ENCODE measurements at places on chromosomes 6 and 20.

GRCh38 chr6:109701774-109702173 is 10.7 kb downstream of the FIG4 start:
- no peak for DNase-seq

- DNase-seq: no peak
Observed at GRCh38 chr6:170128811-170129681, 161.8 kb downstream of the DLL1 start.

GRCh38 chr20:2688041-2688591 is 4.5 kb upstream of the EBF4 start:
- no peak for DNase-seq

GRCh38 chr6:50850223-50851048 is 31.8 kb downstream of the TFAP2B start:
- DNase-seq: peak; percentile 44

DNA sequence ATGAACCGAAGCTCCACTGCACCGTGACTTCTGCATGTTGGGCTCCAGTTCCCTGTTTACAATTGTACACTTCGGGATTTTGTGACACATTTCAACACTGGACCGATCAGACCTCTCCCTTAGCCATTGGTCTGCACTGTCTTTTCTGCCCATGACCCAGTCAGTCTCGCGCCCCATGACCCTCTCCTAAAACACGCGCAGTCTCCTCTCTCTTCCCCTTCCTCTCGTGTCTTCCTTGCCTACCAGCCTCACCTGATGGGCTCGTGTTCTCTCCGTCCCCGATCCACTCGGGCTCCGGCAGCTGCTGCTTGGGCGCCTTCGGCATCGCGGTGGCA is 535 bp upstream of the ABCF1 start:
- DNase-seq: no peak

GRCh38 chr6:160428818-160429619 is 80.8 kb downstream of the SLC22A3 start:
- no peak for DNase-seq

DNA sequence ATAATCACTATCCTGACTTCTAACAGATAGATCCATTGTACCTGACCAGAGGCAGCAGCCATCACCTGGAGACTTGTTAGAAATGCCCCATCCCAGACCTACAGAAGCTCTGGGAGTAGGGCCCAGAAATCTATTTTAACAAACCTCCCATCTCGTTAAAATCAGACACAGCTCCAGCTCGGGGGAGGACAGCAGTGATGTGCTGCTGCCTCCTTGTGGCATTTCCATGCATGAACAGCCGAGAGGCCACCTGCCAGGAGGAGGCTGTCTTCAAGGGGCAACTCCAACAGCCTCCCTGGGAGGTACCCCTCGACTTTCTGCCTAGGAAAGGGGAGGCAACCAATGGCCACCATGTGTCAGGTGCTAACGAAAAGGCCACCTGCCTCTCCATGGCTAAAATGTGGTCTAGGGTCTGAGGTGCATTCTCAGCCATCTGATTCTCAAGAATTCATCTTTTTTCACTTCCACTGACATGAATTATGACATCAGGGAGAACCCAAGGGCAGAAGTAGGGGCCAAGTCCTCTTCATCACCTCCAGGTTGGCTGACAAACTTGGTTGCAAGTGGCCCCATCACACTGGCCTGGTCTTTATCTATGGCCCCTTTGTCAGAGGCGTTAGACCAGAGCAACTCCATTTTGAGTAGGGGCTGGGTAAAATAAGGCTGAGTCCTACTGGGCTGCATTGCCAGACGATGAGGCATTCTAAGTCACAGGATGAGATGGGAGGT is 12.2 kb upstream of the KCNK15 start:
- DNase-seq: peak; percentile 58

DNA sequence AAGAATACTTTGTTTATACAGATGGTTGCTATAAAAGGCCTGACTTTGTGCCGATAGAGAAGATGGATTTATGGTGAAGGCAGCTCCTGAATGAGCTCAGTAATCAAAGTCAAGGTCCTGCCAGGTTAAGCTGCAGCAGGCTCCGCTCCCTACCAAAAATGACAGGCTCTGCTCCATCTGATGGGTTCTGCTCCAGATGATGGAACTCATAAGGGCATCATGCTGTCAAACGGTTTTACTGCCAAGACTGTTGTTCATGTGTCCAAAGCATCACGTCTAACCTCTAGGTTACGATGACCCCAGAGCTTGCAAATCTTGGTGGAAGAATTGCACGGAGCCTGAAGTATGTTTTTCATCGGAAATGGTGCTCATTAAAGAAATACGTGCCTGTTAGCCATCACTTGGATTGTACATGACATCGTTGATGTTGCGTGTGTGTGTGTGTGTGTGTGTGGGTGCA is 19.2 kb upstream of the PTGIS start:
- DNase-seq: no peak

GRCh38 chr6:121630716-121631115 is 195.3 kb downstream of the GJA1 start:
- no peak for DNase-seq

DNA sequence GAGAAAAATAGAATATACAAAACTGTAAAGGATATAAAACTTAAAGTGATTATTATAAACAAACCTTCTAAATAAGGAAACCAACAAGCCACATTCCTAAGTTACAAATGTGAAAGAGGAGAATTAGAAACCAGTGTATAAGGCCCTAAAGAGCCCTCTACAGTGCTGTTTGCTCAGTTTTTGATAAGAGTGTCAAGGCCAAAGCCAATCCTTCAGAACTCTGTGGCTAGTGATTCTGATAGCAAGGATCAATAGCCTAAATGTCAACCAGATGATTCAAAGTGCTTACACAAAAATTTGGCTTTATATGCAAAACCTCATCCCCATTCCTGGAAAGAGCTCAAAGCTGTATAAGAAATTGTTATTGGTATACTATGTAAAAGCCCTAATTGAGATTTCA is 104.6 kb upstream of the HTR1E start:
- no peak for DNase-seq

GRCh38 chr20:56716806-56717205 is 87.7 kb downstream of the TFAP2C start:
- no peak for DNase-seq

DNA sequence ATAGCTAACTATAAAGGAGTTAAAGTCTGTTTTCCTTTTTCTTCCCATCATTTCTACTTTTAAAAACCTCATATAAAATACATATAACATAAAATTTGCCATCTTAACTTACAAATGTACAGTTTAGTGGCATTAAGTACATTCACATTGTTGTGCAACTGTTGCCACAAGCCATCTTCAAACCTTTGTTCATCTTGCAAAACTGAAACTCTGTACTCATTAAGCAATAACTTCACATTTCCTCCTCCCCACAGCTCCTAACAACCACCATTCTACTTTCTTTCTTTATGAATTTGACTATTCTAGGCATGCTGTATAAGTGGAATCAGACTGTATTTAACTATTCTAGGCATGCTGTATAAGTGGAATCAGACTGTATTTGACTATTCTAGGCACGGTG is 4.5 kb downstream of the CCDC170 start:
- DNase-seq: no peak

DNA sequence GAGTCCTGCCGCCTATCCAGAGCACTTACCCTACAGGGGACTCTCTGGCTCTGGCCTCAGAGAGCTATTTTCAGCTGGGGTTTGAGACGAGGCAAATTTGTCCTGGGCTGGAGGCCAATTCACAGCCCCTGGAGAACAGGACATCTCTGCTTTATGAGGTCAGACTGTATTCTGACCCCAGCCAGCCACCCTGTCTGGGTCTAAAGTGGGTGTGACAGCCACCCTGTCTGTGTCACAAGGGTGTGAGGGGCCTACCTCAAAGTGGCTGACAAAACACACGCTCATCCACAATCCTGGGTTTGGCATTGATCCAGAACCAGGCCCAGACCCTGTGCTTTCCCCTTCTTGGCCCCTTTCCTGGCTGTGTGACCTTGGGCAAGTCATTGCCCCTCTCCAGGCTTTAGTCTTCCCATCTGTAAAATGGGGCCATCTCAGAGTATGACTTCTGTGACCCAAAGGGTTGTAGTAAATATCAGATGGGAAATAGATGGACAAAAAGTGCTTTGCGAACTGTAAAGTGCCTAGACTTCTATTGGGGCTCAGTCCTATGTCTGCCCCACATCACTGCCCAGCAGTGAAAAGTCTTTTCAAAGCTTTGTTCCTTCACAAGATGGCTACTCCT is 44.1 kb upstream of the TGM2 start:
- DNase-seq: no peak

- no peak for DNase-seq
Observed at GRCh38 chr6:80210618-80211017, 104.1 kb downstream of the BCKDHB start.

All from NCI-H2171 treated with DMSO at 0.1 percent for 48 hours (cell line).